CD4-positive, alpha-beta T cell (primary cell): ENCODE measurements at places on chromosomes 5 and 9. TPM values are rescaled to one million over a fixed set of nuclear protein-coding genes. Genes with fewer than 3 reads are reported as not detected.

Gene ORM1
- not detected for total RNA-seq

DNA sequence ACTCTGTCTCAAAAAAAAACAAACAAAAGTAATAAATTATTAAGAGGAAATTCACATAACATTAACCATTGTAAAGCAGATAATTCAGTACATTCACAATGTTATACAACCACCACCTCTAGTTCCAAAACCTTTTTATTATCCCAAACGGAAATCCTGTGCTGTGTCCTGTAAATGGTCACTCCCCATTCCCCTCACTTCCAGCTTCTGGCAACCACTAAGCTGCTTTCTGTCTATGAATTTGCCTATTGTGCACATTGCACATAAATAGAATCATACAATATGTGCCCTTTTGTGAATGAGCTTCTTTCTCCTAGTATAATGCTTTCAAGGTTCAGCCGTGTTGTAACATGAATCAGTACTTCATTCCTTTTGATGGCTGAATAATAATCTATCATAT is 20.8 kb downstream of the C9orf152 start:
- DNase-seq = no peak

- DNase-seq = no peak
These were observed 93.2 kb downstream of the C5orf15 start for GRCh38 chr5:133875179-133875578.

DNA sequence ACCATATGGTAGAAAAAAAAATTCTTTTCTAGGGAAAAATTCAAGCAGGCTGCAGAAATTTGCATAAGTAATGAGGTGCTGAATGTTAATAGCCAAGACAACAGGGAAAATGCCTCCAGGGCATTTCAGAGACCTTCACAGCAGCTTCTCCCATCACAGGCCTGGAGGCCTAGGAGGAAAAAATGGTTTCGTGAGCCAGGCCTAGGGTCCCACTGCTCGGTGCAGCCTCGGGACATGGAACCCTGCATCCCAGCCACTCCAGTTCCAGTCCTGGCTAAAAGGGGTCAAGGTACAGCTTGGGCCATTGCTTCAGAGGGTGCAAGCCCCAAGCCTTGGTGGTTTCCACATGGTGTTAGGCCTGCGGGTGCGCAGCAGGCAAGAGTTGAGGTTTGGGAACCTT is 436.0 kb upstream of the SMC2 start:
- no peak for DNase-seq

- DNase-seq = no peak
These were observed 283.3 kb upstream of the TUT7 start for GRCh38 chr9:86637515-86637914.

- no peak for DNase-seq
These were observed 108.2 kb upstream of the DMAC1 start for GRCh38 chr9:7907551-7908337.

GRCh38 chr5:125634216-125634835 is 788.9 kb upstream of the GRAMD2B start:
- no peak for DNase-seq

GRCh38 chr9:127966416-127967150 is 14.2 kb downstream of the EEIG1 start:
- DNase-seq = no peak

- DNase-seq = no peak
These were observed 119.7 kb downstream of the CHSY3 start for GRCh38 chr5:130024006-130024405.

Gene PHF19
- 63.0 TPM for total RNA-seq

Gene TYRP1
- total RNA-seq = not detected

Gene F2RL1
- total RNA-seq = 1.7 TPM

Gene PRKACG
- not detected for total RNA-seq

DNA sequence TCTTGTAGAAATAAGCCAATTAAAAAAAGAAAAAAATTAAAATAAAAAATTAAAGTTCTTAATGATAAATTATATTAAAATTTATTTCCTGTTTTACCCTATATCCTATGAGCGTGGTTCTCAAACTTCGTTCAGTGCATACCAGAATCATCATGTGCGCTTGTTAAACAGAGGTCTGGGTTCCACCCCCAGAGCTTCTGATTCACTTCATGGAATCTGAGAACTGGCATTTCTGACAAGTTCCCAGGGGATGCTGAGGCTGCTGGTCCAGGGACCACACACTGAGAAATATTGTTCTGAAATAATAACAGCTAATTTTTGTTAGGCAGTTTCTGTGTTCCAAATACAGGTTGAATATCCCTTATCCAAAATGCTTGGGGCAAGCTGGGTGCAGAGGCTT is 79.3 kb downstream of the TMC1 start:
- DNase-seq = no peak

DNA sequence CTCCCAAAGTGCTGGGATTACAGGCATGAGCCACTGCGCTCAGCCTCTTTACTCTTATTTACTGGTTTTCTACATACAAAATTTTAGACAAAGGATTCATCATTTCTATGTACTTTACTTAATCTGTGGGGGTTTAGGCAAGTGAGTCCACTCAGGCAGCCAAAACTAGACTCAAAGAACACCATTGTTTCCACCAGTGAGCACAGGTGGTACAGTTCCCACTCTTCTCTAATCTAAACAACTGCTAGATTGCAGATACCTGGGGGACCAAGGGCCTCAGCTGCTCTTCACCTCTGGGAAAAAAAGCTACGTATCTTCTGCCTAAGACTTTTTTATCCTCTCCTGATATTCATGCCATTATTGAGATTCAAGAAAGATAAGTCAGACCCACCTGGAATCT is 260.1 kb downstream of the EBF1 start:
- no peak for DNase-seq

- DNase-seq = no peak
These were observed 119.6 kb downstream of the PPP2R2B start for GRCh38 chr5:146758938-146759337.

DNA sequence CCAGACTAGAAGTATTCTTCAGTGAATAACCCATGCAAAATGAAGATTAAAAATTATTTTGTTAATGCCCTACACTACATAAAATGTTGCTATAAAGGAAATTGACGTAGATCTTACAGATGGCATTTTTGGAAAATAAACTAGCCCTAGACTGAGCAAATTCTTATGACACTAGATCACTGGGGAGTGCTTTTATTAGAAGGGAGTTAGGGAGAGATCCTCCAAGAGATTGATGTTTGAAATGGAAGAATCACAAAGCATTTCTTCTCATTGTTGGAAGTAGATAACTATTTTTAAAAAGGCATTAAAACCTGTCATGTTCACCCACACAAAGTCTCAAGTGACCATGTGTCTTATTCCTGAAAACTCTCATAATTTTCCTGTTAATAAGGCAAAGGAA is 351.1 kb upstream of the TLE4 start:
- no peak for DNase-seq

Gene C9
- not detected for total RNA-seq

DNA sequence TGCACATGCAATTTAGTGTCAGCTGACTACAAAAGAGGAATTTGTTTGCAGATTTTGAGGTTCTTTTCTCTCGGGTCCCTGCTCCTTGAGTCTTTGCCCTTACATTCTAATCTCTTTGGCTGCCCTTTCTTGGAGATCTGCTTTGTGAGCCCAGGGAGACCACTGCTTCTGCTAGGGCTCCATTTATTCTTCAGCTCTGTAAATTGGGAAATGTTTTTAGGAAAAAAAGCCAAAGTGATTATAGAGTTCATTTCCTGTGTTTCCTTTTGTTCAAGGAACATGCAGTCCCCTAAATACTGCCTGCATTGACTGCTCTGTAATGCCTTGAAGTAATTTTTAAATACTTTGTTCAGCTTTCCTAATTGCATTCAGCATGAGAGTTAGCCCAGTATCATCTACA is 197.4 kb downstream of the CSNK1G3 start:
- no peak for DNase-seq

- no peak for DNase-seq
These were observed 87.1 kb upstream of the FCN2 start for GRCh38 chr9:134793288-134794188.

Gene AFAP1L1
- total RNA-seq = 0.47 TPM

DNA sequence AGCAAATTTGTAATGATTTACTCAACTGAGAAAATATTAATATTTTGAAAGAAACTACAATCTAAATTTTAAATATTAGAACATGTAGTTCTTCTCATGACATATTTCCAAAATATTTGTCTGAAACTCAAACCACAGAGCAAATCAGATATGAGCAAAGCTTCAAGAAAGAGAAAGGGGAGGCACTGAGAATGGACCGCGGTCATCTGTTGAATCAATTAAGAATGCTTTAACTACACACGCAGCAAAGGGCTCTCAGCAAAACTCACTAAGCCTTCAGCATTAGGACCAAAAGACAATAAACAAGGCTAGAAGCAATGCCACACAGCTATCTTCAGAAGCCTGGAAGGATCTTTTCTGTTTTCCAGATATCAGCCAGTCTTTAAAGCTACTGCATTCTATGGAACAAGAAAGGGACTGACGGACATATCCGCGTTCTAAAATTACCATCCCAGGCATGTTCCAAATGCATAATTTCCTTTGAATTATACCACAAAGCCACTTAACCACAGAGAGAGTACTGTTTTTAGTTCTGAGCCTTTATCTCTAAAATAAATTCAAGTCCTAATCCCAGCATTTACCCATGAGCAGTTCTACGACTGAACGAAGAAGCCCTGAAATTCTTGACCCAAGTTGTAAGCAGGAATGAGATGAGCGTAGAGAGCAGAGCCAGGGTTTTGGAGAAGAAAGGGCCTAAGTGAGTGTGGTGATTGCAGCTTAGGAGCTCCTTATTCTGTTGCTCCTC is 513.5 kb downstream of the AGTPBP1 start:
- no peak for DNase-seq

- DNase-seq = no peak
These were observed 43.6 kb downstream of the ROPN1L start for GRCh38 chr5:10485142-10485795.

Gene CDKN2B-AS1
- total RNA-seq = 0.25 TPM

GRCh38 chr5:142405814-142406395 is 81.1 kb upstream of the SPRY4 start:
- no peak for DNase-seq

DNA sequence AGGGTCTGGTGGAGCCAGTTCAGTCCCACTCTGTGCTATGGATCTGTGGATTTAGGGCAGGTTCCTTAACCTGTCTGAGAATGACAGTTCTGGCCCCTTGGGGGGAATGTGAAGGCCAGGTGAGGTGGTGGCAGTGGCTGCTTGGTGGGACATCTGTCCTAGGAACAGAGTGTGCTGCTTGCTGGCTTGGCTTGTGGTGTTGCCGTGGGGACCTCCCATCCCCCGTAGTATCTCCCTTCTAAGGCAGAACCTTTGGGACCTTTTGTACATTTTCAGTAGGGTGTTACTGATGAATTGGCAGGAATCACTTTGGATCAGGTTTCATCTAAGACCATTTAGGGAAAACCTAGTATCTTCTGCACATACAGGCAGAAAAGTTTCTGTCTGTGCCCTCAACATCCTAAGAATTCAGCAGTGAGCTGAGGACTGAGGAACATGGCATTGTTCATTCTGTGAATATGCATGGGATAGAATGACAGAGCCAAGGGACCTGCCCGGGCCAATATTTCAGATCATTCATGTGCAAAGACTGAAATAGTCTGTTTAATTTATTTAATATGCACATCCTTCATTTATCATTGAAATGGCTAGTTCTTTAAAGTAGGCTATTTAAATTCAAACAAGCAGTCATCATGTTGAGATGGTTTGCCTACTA is 64.6 kb downstream of the WNK2 start:
- no peak for DNase-seq

Gene KYAT1
- 2.8 TPM for total RNA-seq

- DNase-seq = no peak
These were observed 227.3 kb downstream of the TMEM167A start for GRCh38 chr5:82849885-82850284.

DNA sequence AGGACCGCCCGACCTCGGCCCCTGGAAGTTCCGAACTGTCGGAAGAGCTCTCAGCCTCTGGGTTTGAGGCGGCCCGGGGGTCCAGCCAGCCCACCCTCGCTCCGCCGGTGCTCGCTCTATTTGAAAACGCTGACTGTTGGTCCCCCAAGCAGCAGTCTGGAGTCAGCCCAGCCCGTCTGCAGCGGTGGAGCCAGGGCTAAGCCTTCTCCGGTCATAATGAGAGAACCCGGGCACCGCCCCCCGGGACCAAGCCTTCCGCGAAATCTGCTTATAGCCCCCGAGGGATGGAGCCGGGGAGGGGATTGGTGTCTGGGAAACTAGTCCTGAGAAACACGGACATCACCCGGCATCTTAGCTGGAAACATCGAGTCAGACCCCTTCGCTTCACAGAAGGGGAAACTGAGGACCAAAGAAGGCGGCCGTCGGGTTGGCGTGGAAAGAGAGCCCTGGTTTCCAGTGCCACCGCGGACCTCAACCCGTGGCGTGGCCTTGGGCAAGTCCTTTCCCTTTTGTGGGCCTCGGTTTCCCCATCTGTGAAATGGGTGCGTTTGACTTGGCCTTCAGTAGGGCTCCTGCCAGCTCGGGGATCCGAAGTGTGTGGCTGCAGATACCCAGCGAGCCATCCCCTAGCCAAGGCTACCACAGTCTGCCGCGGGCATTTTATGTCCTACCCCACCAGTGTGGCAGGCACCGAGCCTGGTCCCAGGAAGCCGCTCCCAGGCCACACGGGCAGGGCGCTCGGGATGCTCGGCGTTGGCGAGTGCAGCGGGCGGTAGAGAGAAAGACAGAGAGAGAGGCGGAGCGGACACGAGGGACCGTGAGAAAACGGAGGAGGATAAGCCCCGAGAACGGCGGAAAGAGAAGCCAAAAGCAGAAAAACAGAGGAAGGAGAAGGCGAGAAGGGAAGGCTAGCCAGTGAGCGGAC is 857 bp downstream of the ADAM19 start:
- DNase-seq = no peak

- DNase-seq = peak; percentile 67
These were observed 17.7 kb downstream of the RALGDS start for GRCh38 chr9:133103183-133103986.

Gene SHOC1
- not detected for total RNA-seq

Gene C1QTNF2
- total RNA-seq = not detected

GRCh38 chr5:42984307-42984706 is 55.8 kb downstream of the ANXA2R start:
- DNase-seq = no peak

DNA sequence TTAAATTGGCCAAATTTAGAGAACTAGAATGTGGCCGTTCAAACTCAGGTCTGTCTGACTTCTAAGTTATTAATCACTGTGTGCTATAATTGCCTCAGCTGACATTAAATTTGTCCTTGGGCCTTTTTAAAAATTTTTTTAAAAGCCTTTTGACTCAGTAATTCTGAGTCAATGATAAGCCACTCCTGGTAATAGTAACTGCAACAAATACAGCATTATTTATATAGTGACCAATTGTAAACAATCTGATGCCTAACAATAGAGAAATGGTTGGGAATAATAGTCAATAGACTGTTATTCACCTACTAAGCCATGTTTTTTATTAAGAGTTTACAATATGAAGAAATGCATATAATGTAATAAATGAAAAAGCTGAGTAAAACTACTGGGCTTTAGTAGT is 70.9 kb upstream of the FSD1L start:
- no peak for DNase-seq

Gene MARCHF3
- 5.2 TPM for total RNA-seq

Gene POU5F2
- 1.0 TPM for total RNA-seq

Gene TOMM5
- 31.4 TPM for total RNA-seq
